ENCODE measurements at places on chromosomes 16 and 17.

DNA sequence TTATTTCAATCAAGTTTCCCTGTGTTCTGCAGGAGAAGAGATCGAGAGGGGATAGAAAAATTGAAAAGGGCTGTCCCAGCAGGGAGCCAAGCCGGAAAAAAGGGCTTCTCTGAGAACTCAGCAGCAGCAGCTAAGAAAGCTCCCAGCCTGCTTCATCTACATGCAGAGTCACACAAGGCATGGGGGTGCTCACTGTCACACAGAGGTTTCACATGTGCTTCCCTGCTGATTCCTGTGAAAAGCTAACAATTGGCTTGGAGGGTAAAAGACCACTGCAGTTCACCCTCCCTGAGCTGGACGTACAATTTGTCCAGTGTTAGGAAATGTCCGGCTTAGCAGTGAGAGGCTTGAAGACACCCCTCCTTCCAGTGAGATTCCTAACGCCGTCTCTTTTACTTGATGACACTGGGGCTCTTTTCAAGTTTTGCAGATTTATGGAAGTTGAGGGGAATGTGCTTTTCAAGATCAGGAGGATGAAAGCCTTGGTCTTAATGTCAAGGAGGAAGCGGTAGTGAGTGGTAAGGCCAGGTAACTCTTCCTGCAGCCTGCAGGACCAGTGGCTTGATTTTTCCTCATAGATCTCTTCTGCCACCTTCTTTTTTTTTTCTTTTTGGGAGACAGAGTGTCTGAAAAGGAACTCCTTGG lies 85.6 kb downstream of the WNT3 start:
- DNase-seq: no peak

- DNase-seq: no peak
Observed at GRCh38 chr16:51888016-51888415, 658.9 kb downstream of the TOX3 start.

DNA sequence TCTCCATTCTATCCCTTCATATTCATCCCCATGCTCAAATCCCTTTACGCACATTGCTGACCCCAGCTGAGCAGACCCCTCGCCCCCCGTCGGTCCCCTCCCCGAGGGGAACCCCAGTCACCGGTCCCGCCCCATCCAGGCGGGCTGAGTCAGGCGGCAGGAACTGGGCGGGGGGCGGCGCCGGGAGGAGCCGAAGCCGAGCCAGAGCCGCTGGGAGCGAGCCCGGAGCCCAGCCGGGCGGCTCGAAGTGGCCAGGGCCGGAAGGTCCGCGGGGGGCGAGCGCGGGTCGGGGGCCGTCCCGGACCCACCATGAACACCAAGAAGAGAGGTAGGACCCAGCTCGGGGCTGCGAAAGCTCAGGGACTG lies 8.6 kb downstream of the RIPOR1 start:
- DNase-seq: peak; percentile 66

- peak; percentile 45 for DNase-seq
Observed at GRCh38 chr16:17238285-17239028, 232.3 kb downstream of the XYLT1 start.

DNA sequence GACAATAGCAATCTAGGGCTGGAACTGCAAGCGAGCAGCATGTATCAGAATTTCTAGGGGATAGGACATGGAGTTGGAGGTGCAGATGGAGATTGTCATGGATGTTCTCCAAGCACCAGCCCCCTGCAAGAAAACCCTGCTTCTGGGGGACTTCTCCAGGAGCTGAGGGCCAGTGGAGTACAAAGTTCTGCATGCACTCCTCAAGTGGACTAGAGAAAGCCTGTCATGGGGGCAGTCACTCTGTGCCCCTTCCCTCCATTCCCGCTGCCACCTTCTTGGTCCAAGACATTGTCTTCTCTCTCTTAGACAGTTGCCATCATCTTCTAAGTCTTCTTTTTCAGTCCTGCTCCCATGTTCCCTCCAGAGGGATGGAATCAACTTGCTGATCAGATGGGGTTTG lies 87.9 kb downstream of the AIPL1 start:
- no peak for DNase-seq

GRCh38 chr17:77778636-77779489 lies 179.6 kb upstream of the TNRC6C start:
- no peak for DNase-seq

- no peak for DNase-seq
Observed at GRCh38 chr16:4327386-4328045, 11.6 kb downstream of the GLIS2 start.

GRCh38 chr17:50843150-50843905 lies 7.9 kb downstream of the WFIKKN2 start:
- DNase-seq: peak; percentile 10
